ENCODE measurements at places on chromosomes 1 and 21.

DNA sequence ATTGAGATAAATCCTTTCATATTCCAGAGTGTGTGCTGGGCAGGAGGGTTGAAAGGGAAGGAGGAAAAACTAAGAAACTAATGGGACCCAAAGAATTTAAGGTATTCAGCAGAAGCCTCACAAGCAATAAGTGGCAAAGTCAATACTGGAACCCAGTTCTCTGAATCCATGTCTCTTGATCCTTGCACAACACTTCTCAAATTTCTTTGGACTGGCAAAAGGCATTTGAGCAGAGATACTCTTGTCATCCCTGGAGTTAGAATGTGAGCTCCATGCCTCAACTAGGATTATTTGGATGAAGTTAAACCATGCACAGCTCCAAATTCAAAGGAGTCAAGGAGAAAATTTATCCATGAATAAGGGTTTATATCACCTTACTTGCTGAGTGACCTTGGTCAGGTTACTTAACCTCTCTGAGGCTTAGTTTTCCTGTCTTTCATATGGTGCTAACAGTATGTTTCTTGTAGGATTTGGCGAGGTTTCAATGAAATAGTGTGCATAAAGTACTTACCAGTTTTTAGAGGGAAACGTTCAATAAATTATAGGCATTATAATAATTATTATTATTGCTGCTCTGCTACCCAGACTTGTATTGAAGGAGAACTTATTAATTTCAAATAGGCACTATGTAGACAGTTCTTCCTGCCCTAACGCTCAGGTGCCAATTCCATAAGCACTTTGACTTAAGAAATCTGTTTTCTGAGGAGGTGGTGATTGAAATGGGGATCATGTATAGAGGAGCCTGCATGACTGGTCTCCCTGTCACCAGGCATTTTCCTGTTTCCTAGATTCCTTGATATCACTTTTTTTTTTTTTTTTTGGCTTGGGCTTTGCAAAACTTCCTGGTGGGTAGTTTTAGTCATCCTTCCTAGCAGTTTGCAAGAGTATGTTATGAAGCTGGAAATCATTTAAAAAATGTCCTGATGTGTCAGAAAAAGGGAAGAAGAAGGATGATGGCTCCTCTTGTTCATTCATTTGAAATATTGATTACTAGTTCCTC is 125.0 kb upstream of the JUN start:
- DNase-seq: no peak

DNA sequence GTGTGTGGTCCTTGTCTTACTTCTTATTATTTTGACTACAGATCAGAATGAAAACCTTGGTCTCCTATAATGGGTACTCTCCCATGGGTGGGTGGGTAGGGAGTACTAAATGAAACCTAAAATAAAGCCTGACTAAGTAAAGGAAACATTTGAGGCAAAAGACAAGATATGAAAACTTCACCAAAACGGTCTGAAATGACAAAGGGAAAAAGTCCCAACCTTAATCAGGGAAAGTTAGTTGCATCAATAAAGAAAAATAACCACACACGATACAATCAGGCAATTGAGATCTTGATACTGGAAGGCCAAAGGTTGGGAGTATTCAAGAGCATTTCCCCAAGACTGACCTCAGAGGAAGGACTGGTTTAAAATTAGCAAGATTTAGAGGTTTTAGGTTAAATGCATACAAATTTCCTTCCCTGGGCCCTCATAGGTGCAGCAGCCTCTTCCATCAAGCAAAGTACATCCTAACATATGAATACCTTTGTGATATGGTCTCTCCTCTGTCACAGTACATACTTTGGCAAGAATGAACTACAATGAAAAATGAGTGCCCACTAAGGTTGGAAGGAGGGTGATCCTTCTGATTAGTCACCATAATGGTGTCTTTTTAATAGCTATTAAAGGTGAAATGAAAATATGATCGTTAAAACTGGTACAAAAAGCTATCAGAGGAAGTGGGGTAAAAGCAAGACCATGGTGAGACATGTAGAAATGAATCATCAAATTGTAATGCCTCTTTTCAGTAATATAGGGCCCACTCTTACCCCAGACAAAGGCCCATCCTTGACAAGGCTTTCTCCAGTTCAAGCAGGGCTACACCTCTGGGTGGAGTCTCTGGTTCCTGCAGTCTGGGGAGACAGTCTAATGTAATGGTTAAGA is 15.3 kb upstream of the TNFSF4 start:
- no peak for DNase-seq

- no peak for DNase-seq
These were observed 689 bp downstream of the PKP1 start for GRCh38 chr1:201283836-201284553.

GRCh38 chr1:175088525-175088951 is 20.9 kb downstream of the TNN start:
- DNase-seq: no peak

- DNase-seq: no peak
These were observed 25.4 kb downstream of the CHD5 start for GRCh38 chr1:6154525-6155319.

DNA sequence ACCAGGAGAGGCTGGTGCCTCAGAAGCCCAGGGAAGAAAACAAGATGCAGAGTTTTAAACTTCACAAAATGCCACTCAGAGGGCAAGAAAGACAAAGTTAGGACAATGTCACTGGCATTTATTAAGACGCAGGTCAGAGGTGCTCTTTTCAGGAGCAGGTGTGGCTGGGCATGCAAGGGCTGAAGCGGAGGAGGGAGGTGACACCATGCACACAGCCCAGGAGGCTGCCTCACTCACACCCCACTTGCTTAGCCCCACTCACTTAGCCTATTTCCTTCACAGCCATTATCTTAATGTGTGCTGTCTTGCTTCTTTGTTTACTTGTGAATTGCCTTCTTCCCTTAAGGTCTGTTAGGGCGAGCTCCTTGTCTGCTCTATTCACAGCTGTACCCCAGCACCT is 17.2 kb downstream of the HIVEP3 start:
- DNase-seq: no peak

DNA sequence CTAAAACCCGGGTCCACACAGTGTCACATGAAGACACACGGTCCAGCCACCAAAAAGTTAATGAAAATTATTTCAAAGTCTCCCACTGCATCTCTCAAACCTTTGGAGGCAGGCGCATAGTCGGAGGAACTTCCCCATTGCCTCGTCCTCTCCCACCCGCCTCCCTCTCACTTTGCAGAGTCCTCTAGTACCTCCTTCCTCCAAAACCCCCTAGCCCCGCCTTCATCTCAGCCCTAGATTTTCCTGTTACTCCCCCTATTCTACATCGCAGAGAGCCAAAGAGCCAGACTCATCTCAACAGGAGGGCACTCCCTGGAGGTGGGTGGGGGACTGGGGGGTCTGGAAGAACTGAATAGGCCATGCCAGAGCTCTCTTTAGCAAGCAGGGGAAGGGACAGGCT is 79.3 kb downstream of the DISP3 start:
- no peak for DNase-seq

DNA sequence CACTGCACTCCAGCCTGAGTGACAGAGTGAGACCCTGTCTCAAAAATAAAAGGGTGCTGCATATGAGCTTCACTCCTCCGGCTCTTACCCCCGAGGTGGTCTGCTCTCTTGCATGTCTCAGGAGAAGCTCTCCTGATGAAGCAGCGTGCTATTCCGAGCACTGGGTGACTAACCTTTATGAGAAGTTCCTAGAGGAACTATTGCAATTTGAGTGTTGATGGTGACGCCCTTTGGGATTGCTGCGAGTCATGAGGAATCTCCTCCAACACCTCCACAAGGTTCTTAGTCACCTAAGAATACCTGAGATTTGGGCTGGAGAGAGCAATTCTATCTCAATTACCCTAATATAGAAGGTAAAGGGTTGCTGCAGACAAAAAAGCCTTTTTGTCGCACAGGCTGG is 40.8 kb upstream of the TINAGL1 start:
- DNase-seq: no peak

GRCh38 chr21:38505654-38506523 is 7.6 kb upstream of the ERG start:
- DNase-seq: no peak

DNA sequence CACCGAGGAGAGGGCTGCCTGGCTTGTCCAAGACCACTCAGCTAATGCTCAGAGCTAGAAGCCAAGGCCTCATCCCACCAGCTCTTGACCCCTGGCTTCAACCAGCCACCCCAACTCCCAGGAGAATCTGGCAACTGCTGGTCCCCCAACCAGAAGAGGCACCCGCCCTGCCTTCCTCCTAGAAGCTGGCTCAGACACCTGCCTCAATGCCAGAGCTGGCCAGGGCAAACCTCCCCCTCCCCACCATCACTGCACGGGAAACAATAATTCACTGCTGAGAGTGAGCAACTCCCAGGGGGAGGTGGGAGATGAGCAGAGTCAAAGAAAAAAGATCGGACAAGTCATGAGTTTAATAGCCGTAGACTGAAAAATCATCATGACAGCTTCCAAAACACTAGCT is 3.3 kb downstream of the CHD5 start:
- no peak for DNase-seq

DNA sequence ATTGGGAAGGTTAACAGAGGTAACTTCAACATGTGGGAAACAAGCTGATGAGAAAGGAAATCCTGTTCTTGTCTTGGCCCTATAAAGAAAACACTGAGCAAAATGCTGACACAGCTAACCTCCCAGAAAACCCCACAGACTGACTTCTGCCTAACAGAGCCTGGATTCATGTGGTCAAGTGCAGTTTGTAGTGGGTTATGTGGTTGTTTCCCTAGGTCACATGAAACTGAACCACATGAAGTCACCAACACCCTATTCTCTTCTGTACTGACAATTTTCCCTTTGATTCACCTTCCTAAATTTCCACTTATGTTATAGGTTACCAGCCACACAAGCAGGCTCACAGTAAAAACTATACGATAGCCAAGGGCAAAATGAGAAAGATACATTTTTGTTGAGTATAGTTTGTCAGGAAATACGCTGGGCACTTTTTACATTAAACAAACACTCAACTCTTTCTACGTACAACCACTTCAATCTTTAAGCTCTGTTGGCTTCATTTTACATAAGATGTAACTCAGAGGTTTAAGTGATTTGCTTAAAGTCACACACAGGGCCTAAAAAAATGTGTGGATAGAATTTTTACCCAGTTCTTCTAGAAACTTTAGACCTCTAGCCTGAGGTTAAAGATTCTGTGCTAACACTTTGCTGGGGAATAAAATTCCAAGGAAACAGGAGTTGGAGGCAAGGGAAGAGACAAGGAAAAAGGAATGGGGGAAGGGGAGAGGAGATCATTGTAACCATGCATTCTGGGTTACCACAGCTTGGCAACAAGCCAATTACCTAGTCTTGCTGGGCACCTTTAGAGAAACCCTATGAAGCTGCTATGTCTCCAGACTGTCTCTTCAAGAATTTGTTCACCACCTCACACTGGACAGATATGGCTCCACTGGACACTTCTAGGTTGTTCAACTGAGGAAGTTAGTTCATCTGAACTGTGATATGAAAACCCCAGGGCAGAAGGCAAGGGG is 601.6 kb upstream of the USP24 start:
- DNase-seq: no peak

DNA sequence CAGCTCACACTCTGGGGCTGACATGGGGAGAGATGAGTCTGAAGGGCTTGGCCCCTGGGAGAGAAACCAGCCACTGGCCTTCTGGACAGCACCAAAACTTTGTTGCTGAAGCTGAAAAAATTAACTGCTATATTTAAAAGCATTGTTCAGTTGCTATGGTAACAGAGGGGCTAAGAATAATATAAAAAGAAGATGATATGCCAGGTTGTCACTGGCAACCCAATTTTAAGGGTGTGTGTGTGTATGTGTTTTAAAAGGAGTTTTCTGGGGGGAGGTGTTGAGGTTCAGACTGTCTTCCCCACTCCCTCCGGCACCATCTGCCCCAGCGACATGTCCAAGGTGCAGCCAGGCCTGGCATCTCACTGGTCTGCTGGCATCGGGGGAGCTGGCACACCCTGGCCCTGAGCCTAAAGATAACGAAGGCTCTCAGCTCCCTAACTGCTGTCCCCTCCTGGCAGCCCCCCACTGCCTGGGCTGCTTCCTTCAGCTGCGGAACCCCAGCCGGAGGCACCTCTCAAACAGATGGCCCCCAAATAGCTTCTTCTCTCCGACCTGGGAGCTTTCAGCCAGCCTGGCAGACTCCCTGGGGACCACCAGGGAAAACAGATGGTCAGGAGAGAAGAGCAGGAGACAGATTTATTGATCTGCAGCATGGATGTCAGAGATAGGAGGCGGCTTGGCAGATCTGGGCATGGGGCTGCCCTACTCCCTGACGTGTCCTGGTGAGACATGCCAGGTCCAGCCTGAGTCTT is 203.9 kb downstream of the HIVEP3 start:
- no peak for DNase-seq

- no peak for DNase-seq
These were observed 54.6 kb upstream of the IPO9 start for GRCh38 chr1:201774224-201774982.

- DNase-seq: no peak
These were observed 155.3 kb downstream of the CDC7 start for GRCh38 chr1:91655912-91656449.

GRCh38 chr1:10629816-10630571 is 155.2 kb downstream of the PEX14 start:
- no peak for DNase-seq

DNA sequence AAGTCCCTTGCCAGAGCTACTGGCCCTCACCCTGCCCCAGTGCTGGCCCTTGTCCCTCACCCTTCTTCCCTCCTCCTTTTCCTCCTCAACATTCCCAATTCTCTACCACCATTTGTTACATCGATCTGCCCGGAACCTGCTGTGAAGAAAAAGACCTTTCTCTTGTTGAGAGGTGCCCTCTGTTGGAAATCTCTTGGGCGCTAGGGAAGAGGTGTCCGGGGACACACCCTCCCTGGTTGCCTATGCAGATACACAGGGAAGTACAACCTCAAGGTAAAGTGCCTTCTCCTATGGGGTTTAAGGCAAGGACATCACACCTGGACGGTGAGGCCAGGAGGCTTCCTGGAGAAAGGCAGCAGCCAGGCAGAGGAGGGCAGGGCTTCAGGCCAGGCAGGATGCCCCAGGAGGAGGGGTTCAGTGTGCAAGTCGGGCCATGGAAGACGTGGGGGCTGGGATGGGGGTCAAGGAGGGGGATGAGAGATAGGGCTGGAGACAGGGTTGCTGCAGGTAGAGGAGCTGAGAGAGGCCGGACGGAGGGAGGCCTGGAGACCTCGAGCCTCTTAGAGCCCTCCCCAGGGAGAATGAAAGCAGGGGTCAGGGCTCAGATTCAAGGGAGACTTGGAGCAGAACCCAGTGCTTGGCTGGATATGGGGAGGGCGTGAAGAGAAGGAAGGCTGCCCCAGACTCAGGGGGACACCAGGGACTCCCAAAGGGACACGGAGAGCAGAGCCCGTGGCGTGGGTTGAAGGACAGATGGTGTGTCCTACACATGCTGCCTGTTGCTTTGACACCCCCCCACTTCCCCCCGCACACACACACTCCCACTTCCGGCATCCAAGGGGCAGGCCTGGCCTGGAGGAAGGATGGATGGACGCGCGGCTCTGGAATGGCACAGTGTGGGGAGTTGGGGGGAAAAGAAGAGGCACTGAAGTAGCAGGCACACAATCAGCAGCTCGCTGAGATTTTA is 44.5 kb downstream of the RIPK4 start:
- DNase-seq: no peak

- no peak for DNase-seq
These were observed 382.0 kb upstream of the PROX1 start for GRCh38 chr1:213605732-213606131.

- DNase-seq: no peak
These were observed 75.4 kb downstream of the CACHD1 start for GRCh38 chr1:64545118-64545843.

GRCh38 chr1:2330519-2331199 is 60.7 kb downstream of the MORN1 start:
- DNase-seq: no peak

All from GM12864 (cell line).